ENCODE measurements at places on chromosomes 13 and 19. TPM values are rescaled to one million over a fixed set of nuclear protein-coding genes. Genes with fewer than 3 reads are reported as not detected.
A peak's percentile ranks its signal among the peaks of the same experiment; 100 is the strongest.

DNA sequence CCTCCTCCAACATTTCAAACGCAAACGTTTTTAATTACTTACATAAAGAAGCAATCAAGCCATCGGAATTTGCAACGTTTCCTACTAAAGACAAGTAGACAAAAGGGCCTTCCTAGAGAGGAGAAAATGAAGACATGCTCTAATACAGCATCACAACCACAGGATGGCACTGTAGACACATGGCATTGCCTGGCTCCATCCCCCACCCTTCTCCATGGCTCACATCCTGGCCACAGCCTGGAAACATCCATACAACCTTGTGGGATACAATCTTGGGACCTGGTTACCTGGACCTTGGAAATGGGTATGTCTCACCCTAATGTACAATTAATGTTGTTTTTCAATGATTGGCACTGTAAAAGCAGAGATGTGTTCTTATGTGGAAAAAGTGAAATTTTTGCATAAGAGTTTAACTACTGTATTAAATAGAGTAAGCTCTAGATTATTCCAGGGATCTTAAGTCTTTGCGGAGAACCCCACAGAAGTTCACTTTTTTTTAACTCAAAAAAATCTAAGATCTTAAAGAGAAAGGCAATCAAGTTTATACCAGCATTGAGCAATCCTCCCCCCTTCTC, 21.5 kb downstream of the EBPL start:
- no peak overlapping the region for H3K4me3 ChIP-seq
- peaks cover 6% of the 10 kb centered on the region for H3K36me3 ChIP-seq
- peak; percentile 48 for DNase-seq
- no peaks in the 10 kb centered on the region for H3K27me3 ChIP-seq
- no peaks in the 10 kb centered on the region for H3K4me1 ChIP-seq

DNA sequence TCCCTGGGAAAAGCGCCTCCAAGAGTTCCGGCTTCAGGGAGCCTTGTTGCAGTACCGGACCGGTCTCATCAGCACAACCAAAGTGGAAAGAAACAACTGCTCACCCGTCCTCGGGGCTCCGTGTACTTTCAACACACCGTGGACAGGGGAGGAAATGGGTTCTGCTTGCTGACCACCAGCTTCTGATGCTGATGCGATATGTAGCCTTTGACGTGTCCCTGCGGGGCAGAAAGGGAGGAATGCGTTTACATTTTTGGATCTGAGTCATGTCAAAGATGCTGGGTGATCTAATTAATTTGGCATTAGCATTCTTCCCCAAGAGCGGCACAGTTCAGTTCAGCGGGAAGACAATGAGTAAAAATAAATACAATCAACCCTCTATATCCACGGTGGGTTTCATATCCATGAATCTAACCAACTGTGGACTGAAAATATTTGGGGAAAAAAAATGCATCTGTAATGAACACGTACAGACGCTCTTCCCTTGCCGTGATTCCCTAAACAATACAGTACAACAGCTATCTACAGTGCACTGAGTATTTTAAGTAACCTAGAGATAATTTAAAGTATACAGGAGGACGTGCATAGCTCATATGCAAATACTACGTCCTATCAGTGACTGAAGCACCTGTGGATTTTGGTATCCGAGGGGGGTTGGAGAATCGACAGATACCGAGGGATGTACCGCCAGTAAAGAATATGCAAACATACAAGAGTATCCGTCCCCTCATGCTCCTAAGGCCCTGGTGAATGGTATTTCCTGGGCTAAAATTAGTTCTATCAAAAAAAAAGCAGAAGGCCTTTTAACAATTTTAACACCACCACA, 19.8 kb downstream of the PROZ start:
- H3K27ac ChIP-seq: no peak overlapping the region
- no peaks in the 10 kb centered on the region for H3K27me3 ChIP-seq
- H3K4me1 ChIP-seq: no peaks in the 10 kb centered on the region
- H3K36me3 ChIP-seq: peaks cover 49% of the 10 kb centered on the region

Gene CGB2
- total RNA-seq: not detected

Gene SBSN
- 0.88 TPM for total RNA-seq

DNA sequence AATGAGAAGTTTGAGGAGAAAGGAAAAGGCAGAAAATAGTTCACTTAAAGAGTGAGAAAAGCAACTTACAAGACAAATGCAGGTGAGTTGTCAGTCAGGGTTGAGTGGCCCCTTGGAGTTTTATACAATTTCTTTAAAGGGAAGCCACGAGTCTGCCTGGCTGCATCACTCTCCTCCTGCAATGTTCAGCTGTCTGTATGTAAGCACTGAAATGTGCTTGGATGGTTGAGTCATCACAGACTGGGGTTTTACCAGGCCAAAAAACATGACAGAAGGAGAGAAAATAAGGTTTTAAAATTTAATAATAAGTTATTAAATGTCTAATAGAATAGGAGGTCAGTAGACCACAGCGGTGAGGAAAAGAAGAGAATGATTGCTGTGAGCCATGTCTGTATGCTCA, 51.0 kb upstream of the FGF14 start:
- no peaks in the 10 kb centered on the region for H3K4me1 ChIP-seq
- no peak for DNase-seq
- peaks cover 32% of the 10 kb centered on the region for H3K27me3 ChIP-seq
- H3K4me3 ChIP-seq: no peak overlapping the region

Gene KIR2DL1
- total RNA-seq: not detected

- no peaks in the 10 kb centered on the region for H3K27me3 ChIP-seq
- DNase-seq: no peak
- no peaks in the 10 kb centered on the region for H3K36me3 ChIP-seq
Observed at GRCh38 chr13:35566340-35566739, 89.9 kb upstream of the MAB21L1 start.

GRCh38 chr13:40442826-40443225, 223.6 kb downstream of the FOXO1 start:
- no peaks in the 10 kb centered on the region for H3K36me3 ChIP-seq
- peaks cover 13% of the 10 kb centered on the region for H3K4me1 ChIP-seq
- H3K27ac ChIP-seq: no peak overlapping the region
- no peak for DNase-seq

- peaks cover 64% of the 10 kb centered on the region for H3K27me3 ChIP-seq
- no peaks in the 10 kb centered on the region for H3K36me3 ChIP-seq
- H3K4me3 ChIP-seq: peak within 1 kb of the TSS; percentile 53
- DNase-seq: no peak
- H3K27ac ChIP-seq: no peak within 1 kb of the TSS
- H3K4me1 ChIP-seq: peaks cover 29% of the 10 kb centered on the region
Observed at GRCh38 chr19:10420444-10421239, at the start of gene PDE4A. TSS of gene PDE4A (plus strand) at chr19:10420538. CDS start at chr19:10420765, 227 bp downstream.

GRCh38 chr13:113209336-113209758, at the start of gene CUL4A:
TSS of gene CUL4A (plus strand) at chr13:113209613. CDS start at chr13:113209628, 15 bp downstream.
- H3K4me3 ChIP-seq: peak within 1 kb of the TSS; percentile 97
- DNase-seq: peak; percentile 58
- H3K36me3 ChIP-seq: peaks cover 47% of the 10 kb centered on the region
- H3K27ac ChIP-seq: peak within 1 kb of the TSS; percentile 90
- H3K4me1 ChIP-seq: peaks cover 40% of the 10 kb centered on the region
- no peaks in the 10 kb centered on the region for H3K27me3 ChIP-seq

DNA sequence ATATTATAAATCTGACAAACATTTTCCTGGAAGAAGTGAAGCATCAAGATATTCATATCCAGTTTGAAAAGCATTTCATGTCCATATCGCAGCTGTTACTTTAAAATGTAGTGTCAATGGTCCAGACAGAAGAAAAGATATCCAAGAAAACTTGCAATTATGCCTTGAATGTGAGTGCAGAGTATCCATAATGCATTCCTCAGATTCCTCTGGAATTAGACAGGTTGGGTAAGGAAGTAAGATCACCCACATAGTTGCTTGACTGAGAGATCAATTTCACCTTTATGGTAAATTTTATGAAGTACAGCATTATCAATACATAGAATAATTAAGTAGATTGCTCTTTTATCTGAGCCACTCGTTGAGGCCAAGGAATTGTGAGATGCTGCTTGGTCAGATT, 327.0 kb upstream of the SLITRK5 start:
- no peaks in the 10 kb centered on the region for H3K4me1 ChIP-seq
- H3K36me3 ChIP-seq: no peaks in the 10 kb centered on the region
- no peak overlapping the region for H3K27ac ChIP-seq
- DNase-seq: no peak
- no peak overlapping the region for H3K4me3 ChIP-seq
- H3K27me3 ChIP-seq: no peaks in the 10 kb centered on the region

Gene ZNF528
- 24.0 TPM for total RNA-seq

Gene PRKACA
- total RNA-seq: 82.8 TPM

- H3K27ac ChIP-seq: no peak overlapping the region
- H3K4me1 ChIP-seq: no peaks in the 10 kb centered on the region
- no peak overlapping the region for H3K4me3 ChIP-seq
- no peaks in the 10 kb centered on the region for H3K27me3 ChIP-seq
- no peaks in the 10 kb centered on the region for H3K36me3 ChIP-seq
- DNase-seq: no peak
Observed at GRCh38 chr13:20719783-20720182, 16.3 kb downstream of the IL17D start.

GRCh38 chr13:104206450-104207044, 1140.3 kb upstream of the SLC10A2 start:
- no peaks in the 10 kb centered on the region for H3K36me3 ChIP-seq
- H3K27me3 ChIP-seq: no peaks in the 10 kb centered on the region
- no peak for DNase-seq
- H3K27ac ChIP-seq: no peak overlapping the region
- no peaks in the 10 kb centered on the region for H3K4me1 ChIP-seq

DNA sequence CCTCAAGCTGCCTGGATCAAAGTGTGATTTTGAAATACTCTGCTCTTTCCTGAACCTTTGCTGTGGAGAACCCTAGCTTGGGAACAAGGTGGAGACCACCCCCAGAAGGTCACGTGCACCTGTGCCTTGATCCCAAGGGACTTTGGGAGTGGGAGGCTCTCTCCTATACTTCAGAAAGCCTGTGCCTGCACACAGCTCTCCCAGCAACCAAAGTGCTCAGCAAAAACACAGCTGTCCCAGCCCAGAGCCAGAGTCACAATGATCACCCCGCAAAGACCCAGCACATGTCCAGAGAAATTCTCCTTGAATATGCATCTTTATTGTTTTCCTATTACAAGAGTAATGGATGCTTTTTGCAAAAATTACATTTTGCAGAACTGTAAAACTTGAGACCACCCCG, 43.4 kb downstream of the TNFRSF19 start:
- H3K4me3 ChIP-seq: no peak overlapping the region
- DNase-seq: no peak
- no peaks in the 10 kb centered on the region for H3K36me3 ChIP-seq
- peaks cover 12% of the 10 kb centered on the region for H3K27me3 ChIP-seq
- no peak overlapping the region for H3K27ac ChIP-seq

- no peaks in the 10 kb centered on the region for H3K4me1 ChIP-seq
- peak; percentile 51 for DNase-seq
- no peaks in the 10 kb centered on the region for H3K27me3 ChIP-seq
- H3K27ac ChIP-seq: no peak overlapping the region
- H3K4me3 ChIP-seq: no peak overlapping the region
Observed at GRCh38 chr19:48724796-48725753, 5.5 kb upstream of the MAMSTR start.

GRCh38 chr19:53944416-53944815, 18.3 kb upstream of the CACNG8 start:
- H3K4me1 ChIP-seq: no peaks in the 10 kb centered on the region
- H3K4me3 ChIP-seq: no peak overlapping the region
- no peaks in the 10 kb centered on the region for H3K36me3 ChIP-seq
- no peak for DNase-seq

DNA sequence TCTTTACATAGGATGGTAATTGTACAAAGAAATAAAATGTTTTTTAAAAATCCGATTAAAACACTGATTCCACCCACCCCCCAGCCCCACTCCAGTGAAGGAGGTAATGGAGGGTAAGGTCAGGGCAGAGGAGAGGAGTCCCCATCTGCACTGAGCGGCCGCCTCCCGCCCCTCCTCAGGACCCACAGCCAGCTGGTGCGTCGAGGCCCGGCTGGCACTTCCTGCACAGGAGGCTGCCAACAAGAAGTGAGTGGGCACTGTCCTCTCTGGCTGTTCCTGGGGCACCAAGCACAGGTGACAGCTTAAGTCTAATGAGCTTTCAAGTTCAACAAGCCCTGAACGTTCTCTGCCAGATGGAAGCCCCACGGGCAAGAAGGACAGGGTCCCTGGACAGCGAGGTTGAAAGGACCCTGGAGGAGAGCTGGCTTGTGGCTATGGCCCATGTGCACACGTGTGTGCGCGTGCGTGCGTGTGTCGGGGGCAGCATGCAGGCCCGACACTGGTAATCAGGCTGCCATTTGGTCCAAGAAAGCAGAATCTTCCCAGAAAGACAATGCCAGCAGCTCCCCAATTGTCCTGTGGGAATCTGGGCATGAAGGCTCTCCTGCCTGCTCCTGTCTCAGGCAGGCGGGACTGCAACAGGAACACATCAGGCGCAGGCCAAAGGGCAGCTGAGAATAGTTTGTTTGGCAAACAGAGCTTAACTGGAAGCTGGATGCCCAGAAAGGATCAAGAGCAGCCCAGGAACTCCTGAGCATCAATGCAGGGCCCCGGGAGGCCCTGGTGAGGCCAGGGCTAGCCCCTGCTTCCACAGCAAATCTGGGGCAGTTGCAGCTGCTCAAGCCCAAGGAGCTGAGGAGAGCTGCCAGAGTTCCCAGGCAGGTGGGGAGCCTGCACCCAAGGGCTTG, 15.1 kb upstream of the EPHX3 start:
- peaks cover 32% of the 10 kb centered on the region for H3K36me3 ChIP-seq
- no peak overlapping the region for H3K4me3 ChIP-seq

Gene CHST8
- total RNA-seq: not detected

GRCh38 chr13:62997696-62998095, 1582.0 kb upstream of the PCDH20 start:
- H3K36me3 ChIP-seq: no peaks in the 10 kb centered on the region
- H3K4me1 ChIP-seq: no peaks in the 10 kb centered on the region
- H3K27me3 ChIP-seq: no peaks in the 10 kb centered on the region
- H3K4me3 ChIP-seq: no peak overlapping the region
- no peak for DNase-seq

- no peak overlapping the region for H3K27ac ChIP-seq
- no peaks in the 10 kb centered on the region for H3K27me3 ChIP-seq
- H3K36me3 ChIP-seq: no peaks in the 10 kb centered on the region
Observed at GRCh38 chr13:59774491-59774971, 389.2 kb downstream of the DIAPH3 start.

GRCh38 chr19:31356587-31357314, 7.5 kb upstream of the TSHZ3 start:
- peaks cover 57% of the 10 kb centered on the region for H3K27me3 ChIP-seq
- H3K36me3 ChIP-seq: no peaks in the 10 kb centered on the region
- DNase-seq: no peak

GRCh38 chr13:95091755-95092154, 209.5 kb downstream of the ABCC4 start:
- H3K4me1 ChIP-seq: no peaks in the 10 kb centered on the region
- H3K36me3 ChIP-seq: no peaks in the 10 kb centered on the region
- DNase-seq: no peak
- no peak overlapping the region for H3K27ac ChIP-seq

Data from PC-9 (cell line).